ENCODE measurements at places on chromosomes 13 and 19.

- DNase-seq: no peak
Measured at GRCh38 chr13:49450105-49450819, 6.2 kb downstream of the SETDB2 start.

DNA sequence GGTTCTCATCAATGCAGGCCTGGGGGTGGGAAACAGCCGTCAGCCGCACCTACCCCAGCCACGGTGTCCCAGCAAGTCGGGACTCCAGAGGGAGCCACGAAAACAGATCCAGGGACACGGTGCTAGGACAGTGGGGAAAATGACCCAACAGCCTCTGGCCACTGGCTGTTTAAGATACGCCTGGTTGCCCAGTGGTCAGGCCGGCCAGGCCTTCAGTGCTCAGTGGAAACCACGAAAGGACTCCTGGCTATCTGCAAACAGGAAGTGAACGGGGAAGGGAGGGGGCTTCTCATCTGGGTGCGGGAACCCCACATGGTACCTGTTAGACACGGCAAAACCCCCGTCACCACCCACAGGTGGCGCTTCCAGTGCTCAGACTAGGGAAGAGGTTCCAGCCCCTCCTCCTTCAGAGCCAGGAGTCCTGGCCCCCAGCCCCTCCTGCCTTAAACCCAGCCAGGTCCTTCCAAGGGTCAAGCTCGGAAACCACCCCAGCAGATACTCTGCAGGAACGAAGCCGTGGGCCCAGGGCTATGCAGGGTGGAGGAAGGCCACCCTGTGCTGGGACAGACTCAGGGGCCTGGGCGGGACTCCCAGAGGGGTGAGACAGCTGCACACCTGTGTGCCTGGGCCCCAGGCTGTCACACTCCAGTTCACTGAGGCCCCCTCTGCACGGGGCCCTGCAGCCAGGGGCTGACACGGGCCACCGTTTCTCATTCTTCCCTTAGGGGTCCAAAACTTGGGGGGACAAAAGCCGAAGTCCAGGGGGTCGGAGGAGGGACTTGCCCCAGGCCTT is 4.5 kb downstream of the PPP1R12C start:
- DNase-seq: no peak

DNA sequence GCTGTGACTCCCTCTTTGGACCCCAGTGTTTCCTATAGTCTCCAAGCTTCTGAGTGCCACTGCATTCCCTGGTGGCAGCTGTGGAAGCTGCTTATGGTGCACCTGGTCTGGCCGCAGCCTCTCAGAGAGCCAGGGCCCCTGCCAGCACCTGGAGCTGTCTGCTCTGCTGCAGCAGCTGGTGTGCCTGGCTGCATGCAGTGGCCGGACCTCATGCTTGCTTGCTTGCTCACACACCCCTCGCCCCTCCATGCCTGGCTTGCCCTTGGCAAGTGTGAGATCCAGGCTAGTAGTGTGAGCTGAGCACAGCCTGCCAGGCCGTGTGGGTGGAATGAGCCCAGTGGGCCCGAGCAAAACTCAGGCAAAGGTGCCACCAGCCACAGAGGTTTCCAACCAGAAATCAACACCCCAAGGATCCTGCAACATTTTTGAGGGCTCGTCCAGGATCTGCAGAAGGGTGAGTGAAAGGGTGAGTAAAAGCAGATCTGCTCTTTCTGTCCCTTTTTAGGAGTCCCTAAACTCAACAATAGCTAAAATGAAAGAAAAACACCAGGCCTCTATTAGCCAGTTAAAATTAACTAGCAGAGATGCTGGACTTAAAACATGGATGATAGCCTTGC is 7.6 kb upstream of the MLLT1 start:
- DNase-seq: no peak

DNA sequence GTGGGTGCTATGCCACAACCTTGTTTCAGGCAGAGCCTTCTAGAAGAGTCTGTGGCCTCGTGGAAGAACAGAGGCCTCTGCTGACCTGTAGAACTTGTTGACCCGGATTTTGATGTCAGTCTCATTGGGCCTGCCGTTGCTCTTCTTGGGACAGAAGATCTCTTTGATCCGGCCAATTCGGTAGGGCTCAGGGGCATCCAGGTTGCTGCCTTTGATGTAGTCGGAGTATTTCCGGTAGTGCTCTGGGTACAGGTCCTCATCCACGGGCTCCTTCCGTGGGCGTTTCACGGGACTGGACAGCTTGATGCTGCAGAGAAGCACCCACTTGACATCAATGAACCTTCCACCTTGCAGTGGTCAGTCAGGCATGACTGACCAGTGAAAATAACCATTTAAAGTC is 24.0 kb upstream of the EIF3G start:
- DNase-seq: no peak
